Adipocyte (in vitro differentiated cells): ENCODE measurements at places on chromosomes 2 and 18.

GRCh38 chr2:160784034-160784433 lies 290.4 kb upstream of the RBMS1 start:
- DNase-seq: no peak

GRCh38 chr18:48597671-48598070 lies 58.8 kb downstream of the CTIF start:
- no peak for DNase-seq

GRCh38 chr2:181680055-181680936 lies at the start of gene NEUROD1:
NEUROD1 (minus strand) TSS chr2:181680517; CDS start chr2:181678860, 1,657 bp downstream.
- no peak for DNase-seq

DNA sequence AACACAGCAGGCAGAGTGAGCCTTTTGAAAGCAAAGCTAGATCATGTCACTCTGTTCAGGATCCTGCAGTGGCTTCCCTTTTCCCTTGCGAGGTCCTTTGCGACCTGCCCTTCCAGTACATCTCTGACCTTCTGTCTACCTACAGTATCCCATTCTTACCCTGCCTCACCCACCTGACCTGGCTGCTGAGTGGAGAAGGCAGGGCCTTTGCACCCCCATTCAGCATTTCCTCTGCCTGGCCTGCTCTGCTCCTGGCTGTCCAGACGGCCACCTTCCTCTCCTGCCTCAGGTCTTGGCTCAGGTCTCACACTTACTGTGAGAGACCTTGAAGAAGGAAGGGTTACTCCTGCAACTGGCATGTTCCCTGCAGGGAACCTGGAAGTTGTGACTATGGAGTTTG lies 77.4 kb downstream of the MAPRE2 start:
- no peak for DNase-seq

DNA sequence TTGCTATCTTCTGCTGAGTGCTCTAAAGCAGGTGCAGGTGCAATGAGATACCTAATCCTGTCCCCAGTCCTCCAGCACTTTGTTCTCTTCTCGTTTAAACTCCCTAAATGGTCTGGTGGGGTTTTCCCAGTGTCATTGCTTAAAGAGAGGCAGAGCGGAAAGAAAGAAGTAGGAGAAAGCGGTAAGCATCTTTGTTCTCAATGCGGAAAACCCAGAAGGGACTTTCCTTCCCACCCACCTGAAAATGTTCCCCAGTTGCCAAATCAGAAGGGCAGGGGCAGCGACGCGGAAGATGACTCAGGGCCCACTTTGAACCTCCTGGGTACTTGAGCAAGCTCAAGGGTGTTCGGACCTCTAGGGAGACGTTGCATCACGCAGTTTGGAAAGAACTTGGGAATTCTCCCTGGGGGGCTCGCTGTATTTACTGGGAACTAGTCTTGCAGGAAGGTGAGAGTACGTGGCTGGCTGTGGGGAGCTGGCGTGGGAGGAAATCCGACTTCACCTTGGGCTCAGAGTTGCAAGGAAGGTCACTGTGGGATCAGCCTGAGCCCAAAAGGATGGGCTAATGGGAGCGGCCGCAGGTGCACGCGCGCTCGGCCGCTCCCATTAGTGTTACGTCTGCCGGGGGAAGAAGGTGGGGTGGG lies 589 bp upstream of the SGPP2 start:
- no peak for DNase-seq

DNA sequence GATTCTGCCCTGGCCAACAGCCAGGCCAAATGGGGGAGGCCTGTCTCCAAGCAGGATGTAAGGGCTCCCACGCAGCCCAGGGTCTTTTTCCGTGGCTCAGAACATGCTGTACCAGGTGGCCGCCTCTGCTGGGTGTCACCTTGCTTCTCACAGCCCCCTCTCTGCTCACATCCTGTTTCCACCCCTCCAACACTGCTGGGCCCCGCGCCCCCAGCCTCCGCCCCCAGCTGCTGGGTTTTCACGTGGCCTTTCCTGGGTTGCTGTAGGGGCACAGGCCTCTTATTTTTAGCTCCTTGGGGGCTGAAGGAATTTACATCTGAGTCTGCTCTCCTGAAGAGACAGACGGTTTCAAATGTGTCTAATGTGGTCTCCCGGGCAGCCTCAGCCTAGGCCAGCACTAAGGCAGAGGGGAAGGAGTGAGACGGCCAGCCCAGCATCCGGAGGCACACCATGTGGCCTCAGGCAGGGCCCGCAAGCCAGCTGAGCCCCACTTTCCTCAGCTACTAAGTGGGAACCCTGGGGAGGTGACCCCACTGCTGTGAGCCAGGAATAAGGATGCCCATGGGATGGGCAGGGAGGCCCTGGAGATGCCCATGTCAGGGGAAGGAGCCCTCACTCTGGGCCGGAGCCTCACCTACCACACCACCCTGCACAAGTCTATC lies 18.7 kb upstream of the DUSP2 start:
- no peak for DNase-seq

- peak; percentile 96 for DNase-seq
These were observed 106.5 kb upstream of the COL5A2 start for GRCh38 chr2:189285962-189286645.

DNA sequence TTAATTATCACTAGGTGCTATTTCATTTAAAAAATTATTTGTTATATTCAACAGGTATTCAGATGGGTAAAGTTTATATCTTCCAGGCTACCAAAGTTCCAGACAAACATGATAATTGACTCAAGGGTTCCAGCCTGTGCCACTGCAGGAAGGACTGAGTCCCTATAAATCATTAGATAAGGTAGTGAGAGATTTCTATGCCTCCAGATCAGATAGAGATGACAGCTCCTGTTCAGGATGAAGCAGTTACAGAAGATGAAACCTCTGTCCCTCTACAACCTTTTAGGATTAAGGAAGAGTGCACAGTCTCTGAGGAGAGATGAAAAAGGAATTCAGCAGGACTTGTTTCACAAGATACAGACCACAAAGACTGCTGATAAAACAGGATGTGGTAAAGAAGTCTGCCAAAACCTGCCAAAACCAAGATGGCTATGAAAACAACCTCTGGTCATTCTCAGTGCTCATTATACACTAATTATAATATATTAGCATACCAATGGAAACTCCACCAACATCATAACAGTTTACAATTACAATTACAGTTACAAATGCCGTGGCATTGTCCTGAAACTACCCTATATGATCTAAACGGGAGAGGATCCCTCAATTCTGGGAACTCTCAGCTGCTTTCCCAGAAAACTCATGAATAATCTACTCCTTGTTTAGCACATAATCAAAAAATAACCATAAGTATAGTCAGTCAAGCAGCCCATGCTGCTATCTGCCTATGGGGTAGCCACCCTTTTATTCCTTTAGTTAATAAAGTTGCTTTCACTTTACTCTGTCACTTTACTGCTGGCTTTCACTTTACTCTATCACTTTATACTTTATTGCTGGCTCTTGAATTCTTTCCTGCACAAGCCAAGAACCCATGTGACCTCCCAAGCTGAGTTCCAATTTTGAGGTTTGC lies 288.5 kb downstream of the PDE11A start:
- DNase-seq: peak; percentile 52

- no peak for DNase-seq
These were observed 1.4 kb upstream of the CD226 start for GRCh38 chr18:69948919-69949537.

DNA sequence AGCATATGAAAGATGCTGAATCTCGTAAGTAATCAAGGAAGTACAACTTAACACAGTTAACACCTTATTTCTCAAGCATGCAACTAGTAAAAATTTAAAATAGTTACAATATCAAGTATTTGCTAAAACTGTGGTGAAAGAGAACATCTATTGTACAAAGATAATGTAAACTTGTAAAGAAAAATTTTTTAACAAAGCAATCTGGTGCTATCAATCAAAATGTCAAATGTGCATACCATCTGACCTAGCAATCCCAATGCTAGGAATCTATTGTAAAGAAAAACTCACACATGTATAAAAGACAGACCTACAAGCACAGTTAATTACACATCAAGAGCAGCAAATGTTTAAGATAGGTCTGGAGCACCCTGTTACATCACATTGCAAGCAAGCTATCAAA lies 90.1 kb downstream of the SLC66A3 start:
- no peak for DNase-seq

- DNase-seq: no peak
These were observed 29.7 kb downstream of the TAF4B start for GRCh38 chr18:26255695-26256622.

DNA sequence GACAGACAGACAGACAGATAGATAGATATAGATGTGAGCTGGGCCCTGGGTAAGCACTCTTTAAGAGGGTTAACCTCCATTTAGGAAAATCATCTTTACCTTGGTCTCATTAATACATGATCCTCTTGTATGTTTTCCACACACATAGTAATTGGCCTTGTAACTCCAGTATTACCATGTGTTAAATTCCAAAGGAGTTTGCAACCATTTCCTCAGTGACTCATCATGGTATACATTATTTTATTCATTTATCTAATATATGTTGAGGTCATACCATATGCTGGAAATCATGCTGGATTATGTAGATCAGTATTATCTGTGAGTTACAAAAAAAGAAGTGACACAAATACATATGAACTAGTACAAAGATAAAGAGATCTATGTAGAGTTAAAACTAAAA lies 504.3 kb downstream of the DCC start:
- DNase-seq: no peak

DNA sequence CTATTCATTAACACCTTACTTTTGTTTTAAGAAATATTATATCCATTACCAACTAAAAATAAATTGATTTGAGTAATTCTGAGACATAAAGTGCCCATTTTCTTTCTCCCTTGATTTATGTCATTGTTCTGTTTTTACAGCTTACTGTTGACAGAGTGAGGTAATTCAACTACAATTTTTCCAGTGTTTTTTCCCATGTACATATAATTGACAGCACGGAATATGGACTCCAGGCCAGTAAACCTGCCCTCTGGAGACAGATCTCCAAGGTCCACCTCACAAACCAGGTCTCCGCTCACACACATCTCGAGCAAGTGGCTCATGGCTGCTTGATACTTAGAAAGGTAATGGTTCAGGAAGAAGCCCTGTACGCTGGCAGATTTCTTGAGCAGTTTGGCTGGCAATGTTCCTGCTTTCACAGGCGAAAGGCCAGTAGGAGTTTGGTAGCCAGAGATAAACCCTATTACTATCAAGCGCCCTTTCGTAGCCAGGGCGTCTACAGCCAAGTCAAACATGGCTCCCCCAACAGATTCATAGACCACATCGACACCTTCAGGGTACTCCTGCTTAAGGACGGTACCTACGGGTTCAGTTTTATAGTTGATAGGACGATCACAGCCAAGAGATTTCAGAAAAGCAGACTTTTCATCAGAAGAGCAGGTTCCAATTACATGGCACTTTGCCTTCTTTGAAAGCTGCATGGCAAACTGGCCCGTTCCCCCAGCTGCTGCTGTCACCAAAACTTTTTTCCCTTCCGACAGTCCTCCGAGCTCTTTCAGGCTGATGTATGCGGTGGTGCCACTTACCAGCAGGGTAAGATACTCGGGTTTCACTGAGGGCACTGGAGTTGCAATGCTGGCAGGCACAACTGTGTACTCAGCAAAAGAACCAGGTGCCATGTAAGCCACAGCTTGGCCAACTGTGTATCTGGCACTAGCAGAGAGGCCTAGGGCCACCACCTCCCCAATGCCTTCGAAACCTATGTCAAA lies 7.4 kb downstream of the PTGR3 start:
- no peak for DNase-seq

DNA sequence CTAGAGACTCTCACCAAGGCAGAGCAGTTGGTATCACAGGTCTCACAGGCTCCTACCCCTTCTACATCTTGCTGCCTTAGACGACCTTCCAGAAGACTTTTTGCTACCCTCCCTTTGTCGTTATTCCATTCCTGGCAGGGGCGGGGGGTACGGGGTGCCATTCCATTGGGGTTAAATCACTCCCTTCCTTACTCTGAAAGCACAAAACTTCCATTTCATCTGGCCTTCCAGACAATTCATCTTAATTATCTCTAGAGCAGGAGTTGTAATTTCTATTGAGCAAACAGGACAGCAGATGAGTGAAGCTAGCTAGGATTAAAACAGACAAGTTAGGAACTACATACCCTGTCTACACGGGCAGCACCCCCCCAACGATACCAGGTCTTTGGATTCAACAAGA lies 276.2 kb upstream of the TANK start:
- DNase-seq: no peak

- no peak for DNase-seq
These were observed 119.7 kb downstream of the PDCL3 start for GRCh38 chr2:100682536-100682935.

DNA sequence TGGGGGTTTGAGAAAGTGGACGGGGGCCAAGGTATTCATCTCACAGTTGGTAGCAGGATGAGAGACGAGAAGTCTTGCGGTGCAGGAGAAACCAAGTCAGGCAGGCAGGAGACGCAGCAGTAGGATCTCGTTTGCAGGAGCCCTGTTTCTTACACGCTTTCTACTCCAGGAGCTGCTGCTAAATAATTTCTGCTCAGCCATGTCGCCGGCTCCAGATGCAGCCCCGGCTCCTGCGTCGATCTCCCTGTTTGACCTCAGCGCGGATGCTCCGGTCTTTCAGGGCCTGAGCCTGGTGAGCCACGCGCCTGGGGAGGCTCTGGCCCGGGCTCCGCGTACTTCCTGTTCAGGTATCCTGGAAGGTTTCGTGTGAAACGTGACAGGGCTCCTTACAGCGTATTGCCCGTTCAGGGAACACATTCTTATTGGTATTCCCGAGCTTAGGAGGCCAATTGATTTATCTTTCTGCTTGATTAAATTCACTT lies 494 bp downstream of the ANKZF1 start:
- DNase-seq: peak; percentile 73

- DNase-seq: no peak
These were observed 76.9 kb downstream of the WDSUB1 start for GRCh38 chr2:159209341-159210306.

DNA sequence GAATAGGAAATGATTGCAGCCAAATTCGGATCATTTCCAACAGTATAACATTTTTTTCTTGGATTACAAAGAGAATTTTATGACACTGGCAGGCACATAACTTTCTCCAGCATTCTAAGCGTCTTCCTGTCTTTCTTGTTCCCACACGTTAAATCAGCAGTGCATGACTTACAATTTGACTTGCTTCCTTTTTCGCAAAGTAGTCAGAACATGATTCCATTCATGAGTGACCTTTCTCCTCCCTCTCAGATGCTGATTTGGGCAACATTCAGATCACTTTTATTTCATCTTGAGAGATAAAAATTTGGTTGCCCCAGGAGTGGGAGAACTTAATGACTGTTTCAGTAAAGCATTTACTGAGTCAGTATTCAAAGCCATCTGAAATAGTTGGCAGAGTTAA lies 858.7 kb upstream of the ACVR2A start:
- DNase-seq: no peak

- DNase-seq: peak; percentile 28
These were observed 197.4 kb downstream of the VAPA start for GRCh38 chr18:10111191-10111590.

- DNase-seq: peak; percentile 81
These were observed 99.3 kb downstream of the SPATS2L start for GRCh38 chr2:200405599-200406298.

GRCh38 chr2:207129821-207130220 lies 35.9 kb downstream of the KLF7 start:
- no peak for DNase-seq

GRCh38 chr2:30139131-30139870 lies 7.5 kb upstream of the YPEL5 start:
- DNase-seq: no peak

- DNase-seq: no peak
These were observed 1118.5 kb downstream of the TSN start for GRCh38 chr2:122873951-122874350.

GRCh38 chr2:172208791-172209325 lies 106.2 kb upstream of the DLX2 start:
- peak; percentile 48 for DNase-seq

GRCh38 chr2:58448065-58448507 lies 207.0 kb upstream of the FANCL start:
- DNase-seq: peak; percentile 81

- DNase-seq: no peak
These were observed 40.3 kb downstream of the SESTD1 start for GRCh38 chr2:179224361-179224760.

GRCh38 chr18:60010513-60010912 lies 110.7 kb downstream of the PMAIP1 start:
- DNase-seq: no peak
